ENCODE measurements at places on chromosomes 2 and 18.

GRCh38 chr2:241949736-241950412, 80.3 kb downstream of the RTP5 start:
- DNase-seq: no peak

- DNase-seq: no peak
These were observed 52.4 kb downstream of the AKAIN1 start for GRCh38 chr18:5144629-5145028.

GRCh38 chr18:23274638-23275482, 139.6 kb downstream of the CABLES1 start:
- no peak for DNase-seq

DNA sequence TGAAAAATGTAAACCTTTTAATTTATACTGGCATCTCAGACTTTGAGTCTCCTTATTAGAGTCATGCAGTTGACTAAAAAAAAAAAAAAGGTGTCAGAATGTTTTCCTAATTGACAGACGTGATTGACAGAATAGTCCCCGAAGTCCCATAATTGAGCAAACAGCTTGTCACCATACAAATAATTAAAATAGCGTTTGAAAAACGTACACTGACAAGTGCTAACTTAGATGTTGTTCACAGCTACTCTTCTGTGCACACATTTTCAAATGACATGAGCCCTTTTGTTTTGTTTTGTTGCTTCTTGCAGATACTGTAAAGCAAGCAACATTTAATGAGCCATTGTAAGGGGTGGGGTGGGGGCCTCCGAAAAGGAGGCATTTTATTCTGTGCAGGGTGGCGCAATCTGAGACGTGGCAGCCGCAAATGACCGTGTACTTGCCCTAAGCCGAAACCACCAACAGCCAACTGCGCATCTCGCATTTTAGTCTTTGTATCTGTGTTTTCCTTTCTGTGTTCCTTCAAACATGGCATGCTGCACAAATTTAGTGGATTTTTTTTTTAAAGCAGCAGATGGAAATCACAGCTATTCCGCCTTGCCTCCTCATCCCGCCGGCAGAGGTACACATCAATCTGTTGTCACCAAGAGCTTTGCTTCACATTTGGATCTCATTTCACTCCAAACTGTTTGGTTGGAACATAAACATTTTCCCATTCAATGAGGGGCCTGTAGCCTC, 52.4 kb downstream of the LPIN1 start:
- DNase-seq: no peak

DNA sequence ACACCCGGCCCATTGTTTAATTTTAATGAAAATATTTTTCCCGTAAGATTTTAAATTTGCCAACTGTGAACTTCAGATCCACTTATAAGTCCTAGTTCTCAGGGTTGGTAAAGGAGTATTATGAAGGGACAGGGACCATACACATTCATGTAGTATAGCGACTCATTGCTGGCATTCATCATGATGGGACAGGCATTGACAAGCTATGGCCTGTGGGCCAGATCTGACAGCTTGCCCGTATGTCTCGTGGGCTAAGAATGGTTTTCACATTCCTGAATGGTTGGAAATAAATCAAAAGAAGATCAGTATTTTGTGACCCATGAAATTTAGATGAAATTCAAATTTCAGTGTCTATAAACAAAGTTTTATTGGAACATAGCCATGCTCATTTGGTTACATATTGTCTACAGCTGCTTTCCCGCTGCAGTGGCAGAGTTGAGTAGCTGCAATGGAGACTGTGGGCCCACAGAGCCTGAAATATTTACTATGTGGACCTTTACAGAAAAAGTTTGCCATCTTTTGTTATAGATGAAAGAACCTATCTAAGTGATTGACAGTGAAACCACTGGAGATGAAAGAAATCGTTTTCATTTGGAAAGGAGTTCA, 4.1 kb downstream of the RAPGEF4 start:
- no peak for DNase-seq

- DNase-seq: peak; percentile 69
These were observed 113.5 kb downstream of the COLEC12 start for GRCh38 chr18:386994-387393.

DNA sequence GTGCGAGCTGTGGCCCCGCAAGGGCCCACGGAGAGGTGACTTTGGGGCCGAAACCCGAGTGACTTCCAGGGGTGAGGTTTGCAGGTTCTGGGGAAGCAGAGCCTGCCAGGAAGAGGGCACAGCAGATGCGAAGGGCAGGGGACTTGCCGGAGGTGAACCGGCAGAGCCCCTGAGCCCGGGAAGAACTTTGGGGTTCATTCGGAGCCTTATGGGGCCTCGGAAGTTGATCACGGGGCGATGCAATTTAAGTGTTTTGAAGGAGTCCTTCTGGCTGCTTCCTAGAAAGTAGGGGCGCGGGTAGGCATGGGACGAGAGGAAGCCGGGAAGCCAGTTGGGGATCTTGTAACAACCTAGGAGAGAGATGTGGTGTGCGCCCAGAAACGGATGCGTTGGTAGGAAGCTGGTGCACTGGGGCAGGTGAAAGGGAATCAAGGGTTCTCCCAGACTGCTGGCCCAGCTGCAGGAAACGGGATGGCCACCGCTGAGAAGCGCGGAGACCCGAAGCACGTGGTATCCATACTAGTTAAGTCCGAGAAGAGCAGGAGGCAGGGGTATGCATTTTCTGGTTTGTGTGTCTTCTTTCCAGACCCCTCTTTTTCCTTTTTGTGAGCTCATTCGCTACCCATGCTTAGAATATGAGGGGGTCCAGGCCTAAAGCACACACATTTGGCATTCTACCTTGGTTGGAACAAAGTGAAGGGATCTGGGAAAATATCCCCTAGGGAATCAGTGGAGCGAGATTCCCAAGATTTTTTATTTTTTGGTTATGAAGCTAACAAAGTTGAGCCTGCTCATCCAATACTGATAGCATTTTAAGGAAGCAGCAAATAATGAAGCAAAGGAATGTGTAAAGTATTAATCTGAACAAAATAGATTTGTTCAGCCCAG, 758 bp downstream of the SCLY start:
- DNase-seq: peak; percentile 38

GRCh38 chr2:96320728-96321622, 4.1 kb upstream of the ITPRIPL1 start:
- DNase-seq: no peak

DNA sequence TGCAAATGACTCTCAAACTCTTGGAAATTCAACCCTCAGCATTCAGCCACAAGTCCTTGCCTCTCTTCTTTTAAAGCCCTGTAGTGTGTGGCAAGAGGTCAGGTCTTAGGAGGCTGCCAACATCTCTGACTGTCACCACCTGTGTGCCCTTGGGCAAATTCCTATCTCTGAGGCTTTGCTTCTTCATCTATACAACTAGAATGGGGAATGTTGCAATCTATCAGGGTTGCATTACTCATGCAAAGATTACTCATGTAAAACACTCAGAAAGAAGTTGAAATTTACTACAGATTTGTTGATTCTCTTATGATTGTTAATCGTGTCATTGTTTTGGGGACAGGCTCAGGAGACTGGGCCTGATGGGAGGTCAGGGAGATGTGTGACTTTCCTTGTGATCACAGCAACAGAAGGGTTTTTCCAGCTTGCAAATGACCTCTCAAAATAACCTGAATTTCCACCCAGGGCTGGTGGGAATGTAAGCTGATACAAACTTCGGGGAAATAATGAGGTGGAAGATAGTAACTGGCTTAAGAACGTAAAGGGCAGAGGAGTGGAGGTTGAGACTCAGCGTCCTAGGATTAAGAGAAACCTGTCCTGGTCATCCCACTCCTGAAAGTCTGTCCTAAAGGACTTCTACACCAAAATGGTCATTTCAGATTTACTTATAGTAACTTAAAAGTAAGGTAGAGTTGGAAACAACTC, 32.1 kb upstream of the SIGLEC15 start:
- DNase-seq: no peak

DNA sequence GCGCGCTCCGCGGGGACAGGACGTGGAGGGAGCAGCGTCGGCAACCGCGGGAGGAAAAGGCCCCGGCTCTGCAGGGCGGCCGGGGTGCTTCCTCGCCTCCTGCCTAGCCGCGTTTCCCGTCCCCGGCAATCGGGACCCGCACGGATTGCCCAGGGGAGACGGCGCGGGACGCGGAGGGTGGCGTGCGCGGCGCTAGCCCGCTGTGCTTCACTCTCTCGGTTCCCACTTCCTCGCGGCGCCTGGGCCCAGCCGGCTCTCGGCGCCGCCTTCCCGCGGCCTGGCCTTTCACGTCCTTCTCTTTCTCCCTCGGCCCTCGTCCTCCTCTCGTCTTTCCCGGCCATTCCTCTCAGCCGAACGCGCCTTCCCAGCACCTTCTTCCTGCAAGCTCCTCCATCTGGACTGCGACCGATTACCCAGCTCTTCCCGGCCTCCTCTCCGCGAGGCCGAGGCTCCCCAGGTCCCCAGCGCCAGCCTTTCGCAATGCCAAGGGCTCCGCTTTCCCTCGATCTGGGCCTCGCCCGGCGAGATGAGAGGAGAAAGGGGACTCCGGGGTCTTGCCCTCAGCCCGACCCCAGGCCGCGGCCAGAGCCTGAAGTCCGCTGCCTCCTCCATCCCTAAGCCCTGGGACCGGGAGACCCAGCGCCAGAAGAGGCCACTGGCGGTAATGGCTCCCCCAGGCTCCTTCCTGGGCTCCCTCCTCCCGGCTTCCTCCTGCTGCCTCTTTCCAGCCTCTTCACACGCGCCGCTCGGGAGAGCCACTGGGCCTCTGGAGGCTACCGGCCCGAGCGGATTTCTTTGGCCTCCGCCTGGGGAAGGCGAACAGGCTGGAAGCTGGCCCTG, 34.3 kb upstream of the ATP6V1B1 start:
- no peak for DNase-seq

GRCh38 chr18:48742706-48743475, 204.1 kb downstream of the CTIF start:
- peak; percentile 69 for DNase-seq

DNA sequence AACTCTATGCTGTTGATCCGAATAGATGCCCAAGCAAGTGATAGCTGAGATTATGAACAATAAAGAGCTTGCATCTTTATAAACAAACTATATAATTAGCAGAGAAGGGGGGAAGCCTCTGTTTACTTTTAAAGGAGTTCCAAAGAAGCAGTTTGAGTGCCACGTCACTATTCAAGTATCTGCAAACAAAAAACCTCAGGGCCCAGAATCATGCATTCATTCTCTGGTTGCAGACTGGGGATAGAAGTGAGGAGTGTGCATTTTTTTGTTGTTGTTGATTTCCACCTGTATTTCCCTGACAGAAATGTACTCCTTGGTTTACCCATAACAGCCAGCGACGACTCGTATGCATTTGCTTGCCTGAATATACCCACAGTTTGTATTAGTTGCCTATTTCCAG, 264.3 kb downstream of the PTGR3 start:
- no peak for DNase-seq

GRCh38 chr2:109726379-109727270, 67.5 kb upstream of the RGPD5 start:
- DNase-seq: no peak

DNA sequence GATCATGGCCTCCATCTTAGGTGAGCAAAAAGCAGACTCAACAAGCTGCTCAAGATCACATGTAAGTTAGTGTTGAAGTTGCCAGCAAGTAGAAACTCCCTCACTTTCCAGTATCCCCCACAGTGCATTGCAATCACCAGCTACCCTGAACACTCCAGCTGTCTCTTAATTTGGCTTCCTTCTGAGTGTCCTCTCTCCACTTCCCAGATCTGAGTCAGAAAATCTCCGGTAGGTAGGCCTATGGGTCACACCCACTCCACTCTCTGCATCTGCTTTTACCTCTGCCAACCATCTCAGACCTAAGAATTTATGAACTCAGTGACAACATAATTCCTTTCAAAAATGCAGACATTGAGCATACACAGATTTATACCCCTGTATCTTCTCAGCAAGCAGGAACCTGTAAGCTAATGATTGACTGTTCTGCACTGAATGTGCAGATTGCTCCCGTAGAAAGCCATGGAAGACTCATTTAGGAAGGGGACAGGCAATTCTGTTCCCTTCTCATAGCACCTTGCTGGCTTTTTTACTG, 656.9 kb downstream of the EPHA4 start:
- DNase-seq: no peak

DNA sequence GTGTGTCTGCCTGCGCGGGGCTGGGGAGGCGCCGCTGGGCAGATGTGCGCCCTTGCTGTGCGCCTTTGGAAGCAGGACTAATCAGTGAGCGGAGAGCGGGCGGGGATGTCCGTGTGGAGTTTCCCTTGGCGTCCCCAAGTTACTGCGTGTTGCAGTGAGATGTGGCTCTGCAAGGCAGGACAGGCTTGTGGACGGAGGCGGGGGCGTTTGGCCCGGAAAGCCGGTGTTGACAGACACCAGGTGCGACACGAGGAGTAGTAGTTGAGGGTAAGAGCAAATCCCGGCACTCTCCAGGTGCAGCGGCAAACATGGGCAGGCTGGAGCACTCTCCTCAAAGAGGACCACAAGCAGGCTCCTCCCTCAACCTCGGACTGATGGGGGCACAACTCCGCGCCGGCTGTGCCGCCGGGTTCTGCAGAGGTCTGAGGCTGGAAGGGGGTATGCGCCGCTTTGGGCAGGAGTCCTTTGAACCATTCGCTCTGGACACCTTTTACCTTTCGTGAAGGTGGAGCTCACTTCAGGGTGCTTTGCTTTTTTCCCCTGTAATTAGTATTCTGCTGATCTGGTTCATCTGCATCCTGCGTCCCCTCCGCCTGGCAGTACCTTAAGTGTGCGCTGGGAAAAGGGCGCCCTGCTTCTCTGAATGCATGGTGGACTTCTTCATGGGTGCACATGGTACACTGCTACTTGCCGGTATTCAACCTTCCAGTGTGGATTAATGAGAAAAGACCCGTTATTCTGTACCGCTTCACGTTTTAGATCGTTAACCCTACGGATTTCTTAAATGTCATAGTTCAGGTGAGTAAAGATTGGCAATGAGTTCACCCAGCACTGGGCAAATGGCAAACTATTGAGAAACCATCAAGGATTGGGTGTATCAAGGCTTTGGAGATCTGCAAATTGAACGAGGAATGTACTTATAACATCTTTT, 608 bp downstream of the CDH7 start:
- no peak for DNase-seq

DNA sequence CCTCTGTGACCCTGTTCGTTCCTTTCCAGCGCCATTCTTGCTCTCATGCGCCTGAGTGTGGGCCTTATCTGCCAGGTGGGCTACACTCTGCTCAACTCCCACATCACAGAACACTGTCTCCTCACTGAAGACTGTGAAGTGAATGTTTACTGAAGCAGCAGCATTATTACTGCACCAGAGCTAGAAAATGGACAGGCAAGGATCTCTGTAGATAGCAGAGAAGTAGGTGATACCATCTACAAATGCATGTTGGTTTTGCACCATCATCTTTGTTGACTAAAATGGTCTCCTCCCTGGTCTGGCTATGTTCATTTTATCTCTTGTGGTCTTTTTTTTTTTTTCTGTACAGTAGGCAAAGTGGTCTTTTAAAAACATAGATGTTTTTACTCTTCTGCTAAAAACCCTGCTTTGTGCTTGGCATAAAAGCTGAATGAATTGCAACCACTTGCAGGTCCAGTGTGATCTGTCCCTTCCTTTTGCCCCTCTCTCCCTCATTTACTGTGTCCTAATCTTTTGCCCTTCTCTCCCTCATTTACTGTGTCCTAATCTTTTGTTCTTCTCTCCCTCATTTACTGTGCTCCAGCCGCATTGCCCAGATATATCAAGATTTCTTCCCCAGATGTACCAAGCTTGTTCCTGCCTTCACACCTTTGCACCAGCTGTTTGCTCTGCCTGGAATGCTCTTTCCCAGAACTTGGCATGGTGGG, 35.4 kb downstream of the BABAM2 start:
- DNase-seq: no peak
